Neuronal stem cell (in vitro differentiated cells): ENCODE measurements at places on chromosomes 4 and X.

- no peak for DNase-seq
Measured at GRCh38 chr4:45550766-45551366, 573.0 kb downstream of the GABRG1 start.

DNA sequence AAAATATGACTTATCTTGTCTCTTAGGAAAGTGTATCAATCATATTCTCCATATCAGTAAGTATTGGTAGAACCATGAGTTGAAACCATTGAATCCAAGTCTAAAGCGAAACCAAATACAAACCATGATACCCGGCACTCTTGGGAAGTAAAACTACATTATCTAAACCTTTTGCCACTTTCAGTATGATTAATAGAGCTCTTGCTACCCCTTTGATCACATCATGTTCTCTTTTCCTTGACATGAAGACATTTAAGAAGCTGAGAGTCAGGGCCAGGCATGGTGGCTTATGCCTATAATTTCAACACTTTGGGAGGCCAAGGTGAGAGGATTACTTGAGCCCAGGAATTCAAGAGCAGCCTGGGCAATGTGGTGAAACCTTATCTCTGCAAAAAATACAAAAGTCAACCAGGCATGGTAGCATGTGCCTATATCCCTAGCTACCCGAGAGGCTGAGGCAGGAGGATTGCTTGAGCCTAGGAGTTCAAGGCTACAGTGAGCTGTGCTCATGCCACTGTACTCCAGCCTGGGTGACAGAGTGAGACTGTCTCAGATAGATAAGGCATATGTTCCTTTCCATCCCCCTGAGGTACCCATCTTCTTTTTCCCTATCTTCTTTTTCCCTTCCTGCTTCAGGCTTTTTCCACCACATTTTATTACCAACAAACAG lies 45.4 kb downstream of the CEP135 start:
- DNase-seq: no peak

DNA sequence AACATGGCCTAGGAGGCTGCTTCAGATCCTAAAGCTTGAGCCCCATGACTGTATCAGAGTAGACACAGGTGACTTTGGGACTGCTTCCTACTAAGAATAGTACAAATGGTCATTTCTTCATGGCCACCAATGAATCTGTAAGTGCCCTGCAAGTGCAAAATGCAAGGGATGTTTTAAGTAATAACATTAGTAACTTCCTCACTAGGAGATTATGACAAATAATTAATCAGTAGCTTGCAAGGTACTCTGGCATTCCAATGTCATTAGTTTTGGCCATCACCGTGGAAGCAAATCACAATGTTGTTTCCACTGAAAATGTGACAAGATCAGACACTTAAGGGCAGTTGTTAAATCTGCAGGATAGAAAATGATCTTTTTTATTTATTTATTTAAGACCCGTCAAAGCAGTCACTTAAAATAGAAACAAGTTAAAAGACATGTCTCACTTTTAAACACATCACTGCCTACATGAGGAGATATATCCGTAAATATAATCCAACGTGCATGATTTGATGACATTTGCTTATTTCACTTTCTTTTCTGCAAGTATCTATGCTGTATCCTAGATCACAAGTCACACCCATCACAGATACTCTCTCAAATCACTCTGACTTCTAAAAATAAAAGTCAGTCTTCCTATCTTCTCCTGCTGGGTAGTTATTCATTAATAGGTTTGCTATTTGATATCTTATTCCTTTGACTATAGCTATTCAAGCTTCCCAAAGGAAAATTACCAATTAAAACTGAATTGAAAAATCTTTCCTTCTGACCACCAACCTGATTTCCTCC lies 400.6 kb downstream of the IL15 start:
- DNase-seq: no peak

DNA sequence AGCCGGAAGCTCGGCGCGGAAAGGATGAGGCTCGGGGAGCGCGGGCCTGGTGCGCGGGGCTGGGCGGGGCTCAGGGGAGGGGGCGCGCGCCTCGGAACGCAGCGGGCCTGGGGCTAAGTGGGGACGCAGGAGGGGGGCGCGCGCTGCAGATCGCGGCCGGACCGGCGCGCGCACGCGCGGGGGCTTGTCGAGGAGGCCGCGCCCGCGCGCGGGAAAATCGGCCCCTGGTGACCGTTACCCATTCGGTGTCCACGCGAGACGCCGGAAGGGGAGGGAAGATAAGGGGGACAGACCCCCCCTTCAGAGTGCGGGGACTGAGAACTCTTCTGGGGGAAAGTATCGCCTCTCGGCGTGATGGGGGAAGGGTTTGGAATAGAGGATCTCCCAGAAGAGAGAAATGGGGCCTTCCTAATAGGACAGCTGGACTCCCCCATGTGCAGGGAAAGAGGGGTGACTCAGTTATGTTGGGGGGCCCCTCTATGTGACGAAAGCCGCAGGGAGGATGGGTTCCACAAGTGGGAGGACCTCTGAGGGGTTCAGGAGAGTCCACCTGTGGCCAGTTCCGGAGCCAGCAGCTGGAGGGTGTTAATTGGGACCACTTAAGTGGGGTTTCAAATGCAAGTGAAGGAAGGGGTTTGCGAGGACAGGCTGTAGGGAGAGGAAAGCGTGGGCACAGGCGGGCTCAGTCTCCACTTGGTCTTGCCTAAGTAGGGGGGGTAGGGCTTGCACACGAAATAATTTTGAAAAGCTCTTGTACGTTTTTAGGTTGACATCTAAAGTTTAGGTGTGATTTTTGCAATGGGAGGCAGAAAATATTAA lies 584 bp downstream of the SUV39H1 start:
- DNase-seq: no peak

DNA sequence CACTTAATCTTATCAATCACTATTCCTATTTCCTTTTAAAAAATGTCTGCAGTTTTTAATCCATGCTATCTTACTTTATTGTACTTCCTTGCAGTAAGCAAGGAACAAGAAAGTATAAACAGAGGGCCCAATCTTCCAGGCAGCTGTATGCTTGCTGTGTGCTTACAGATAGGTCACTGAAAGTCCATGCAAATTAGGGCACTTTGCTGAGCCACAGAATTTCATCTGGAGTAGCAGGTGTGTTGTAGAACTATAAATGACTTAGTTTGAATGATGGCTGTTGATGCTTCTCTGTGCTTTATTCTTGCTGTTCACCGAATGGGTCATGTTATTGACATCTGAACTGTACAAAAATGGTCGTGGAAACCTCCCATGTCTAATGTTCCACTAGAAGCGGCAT lies 154.6 kb downstream of the ATOH1 start:
- DNase-seq: no peak

DNA sequence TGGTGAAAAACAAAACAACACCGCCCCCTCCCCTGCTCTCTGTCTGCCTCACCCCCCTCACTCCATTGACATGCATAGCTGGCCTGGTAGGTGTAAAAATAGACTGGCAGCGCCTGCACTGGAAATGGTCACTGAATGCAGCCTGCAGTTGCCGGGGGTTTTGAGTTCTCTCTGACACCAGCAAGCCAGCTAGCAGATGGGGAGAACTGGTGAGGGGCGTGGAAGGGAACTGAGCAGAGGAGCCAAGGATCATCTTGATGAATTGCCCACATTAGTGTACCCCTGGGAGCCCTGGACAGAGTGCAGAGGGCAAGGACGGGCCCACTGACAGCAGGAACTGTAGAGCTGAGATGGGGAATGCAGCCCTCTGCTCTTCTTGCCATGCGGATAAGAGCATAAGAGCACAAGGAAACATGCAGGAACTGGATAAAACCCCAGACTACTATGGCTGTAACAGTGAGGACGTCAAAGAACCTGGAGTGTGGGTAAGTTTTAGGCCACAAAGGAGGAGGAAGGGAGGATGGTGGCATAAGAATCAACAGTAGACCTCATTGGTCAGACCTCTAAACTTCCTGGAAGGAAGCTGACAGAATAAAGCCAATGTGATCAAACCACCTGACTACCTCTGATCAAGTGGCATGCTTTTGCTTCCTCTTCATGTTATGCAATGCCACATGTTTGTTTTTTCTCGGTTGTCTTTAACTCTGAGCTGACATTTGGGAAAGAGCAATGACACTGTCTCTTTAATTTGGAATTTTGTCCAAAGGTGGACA lies 96.3 kb downstream of the ANK2 start:
- DNase-seq: peak; percentile 45

- DNase-seq: no peak
Measured at GRCh38 chrX:2801223-2801622, 27.5 kb upstream of the GYG2 start.

DNA sequence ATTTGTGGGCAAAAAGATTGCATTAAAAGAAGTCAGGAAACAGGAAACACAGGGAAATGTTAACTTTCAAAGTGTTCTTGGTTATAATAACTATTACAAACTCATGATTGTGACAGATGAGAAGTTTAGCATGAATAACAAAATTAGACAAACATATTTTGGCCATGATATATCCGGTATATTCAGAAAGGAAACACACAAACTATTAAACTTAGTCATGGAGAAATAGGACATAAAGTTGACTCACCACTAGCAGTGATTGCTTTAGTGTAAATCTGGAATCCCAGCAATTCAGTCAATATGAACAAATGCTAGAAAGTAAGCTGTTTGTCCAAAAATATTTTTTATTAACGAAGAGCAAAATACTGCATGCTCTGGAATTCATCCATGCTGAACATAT lies 1299.9 kb downstream of the C4orf33 start:
- no peak for DNase-seq

GRCh38 chr4:117400039-117400835 lies 314.9 kb upstream of the TRAM1L1 start:
- DNase-seq: no peak

GRCh38 chr4:119679251-119679650 lies 50.6 kb upstream of the PDE5A start:
- DNase-seq: no peak

GRCh38 chr4:158722291-158722916 lies 792 bp downstream of the PPID start:
- DNase-seq: peak; percentile 23

GRCh38 chrX:112078606-112079005 lies 4.0 kb downstream of the TRPC5 start:
- DNase-seq: no peak

DNA sequence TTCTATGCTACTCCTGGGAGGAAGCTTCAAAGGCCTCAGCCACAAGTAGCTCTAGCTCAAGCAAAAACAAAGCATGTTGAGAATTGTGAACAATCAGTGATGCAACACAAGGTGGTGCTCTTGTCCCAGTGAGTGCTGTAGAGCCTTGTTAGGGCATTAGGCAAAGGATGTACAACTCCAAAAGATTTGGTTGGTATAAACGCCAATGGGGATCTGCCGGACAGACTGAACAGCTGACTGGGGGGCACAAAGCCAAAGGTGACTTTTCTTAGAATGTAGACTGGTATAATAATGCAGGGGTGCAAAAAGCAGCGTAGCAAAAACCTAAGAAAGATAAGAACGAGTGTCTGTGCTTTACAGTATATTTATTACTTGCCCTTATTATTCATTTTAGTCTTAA lies 62.6 kb upstream of the ALB start:
- DNase-seq: peak; percentile 56

GRCh38 chrX:68464796-68465195 lies 31.5 kb upstream of the OPHN1 start:
- DNase-seq: no peak

DNA sequence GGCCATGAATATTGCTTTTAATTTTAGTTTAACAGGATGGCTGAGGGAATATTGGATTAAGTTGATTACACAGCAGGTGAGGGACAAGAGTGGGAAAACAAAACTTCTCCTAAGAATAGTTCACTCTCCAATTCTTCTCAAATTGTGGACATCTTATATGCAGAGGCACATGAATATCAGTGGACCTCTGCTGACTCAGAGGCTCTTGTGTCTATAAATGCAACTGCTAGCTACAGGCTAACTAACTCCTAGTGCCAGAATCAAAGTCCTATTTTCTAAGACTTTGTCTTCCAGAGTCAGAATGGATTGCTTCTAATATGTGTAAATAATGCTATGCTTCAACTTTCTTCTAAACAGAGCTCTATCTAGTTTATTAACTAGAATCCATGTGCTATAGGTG lies 175.8 kb downstream of the IL15 start:
- no peak for DNase-seq

DNA sequence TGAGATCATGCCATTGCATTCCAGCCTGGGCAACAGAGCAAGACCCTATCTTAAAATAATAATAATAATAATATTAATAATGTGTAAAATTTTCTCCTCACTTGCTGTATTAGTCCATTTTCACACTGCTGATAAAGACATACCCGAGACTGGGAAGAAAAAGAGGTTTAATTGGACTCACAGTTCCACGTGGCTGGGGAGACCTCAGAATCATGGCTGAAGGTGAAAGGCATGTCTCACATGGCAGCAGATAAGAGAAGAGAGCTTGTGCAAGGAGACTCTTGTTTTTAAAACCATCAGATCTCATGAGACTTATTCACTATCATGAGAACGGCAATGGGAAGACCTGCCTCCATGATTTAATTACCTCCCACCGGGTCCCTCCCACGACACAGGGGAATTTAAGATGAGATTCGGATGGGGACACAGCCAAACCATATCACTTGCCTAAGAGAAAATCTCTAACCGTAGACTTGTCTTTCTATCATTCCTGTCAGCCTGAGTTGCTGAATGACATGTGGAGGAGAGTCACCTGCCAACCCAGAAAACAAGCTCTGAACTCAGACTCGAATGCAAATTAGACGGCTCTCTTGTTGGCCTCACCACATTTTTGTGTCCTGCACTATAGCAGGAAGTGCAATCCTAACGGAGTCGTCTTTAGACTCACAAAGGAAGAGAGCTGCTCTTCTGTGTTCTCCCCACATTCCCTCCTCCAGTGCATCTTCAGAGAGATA lies 51.9 kb upstream of the DCTD start:
- DNase-seq: no peak

GRCh38 chrX:33840176-33840575 lies 291.9 kb downstream of the FAM47A start:
- peak; percentile 3 for DNase-seq

DNA sequence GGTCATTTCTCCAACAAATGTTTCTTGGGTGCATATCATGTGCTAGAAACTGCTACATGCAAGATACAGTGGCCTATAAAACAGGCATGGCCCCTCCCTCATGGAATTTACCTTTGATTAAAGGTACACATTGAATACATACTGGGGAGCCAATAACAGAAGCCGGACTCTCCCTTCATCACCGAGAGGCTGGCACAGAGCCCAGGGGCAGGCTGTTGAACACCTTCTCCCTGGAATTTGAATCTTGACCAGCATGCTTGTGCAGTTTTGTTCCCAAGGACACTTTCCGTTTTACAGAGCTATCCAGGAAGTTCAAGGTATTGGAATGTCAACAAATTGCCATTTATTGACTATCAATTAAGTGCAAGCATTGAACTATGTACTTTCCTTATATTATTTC lies 33.2 kb downstream of the PPARGC1A start:
- no peak for DNase-seq

DNA sequence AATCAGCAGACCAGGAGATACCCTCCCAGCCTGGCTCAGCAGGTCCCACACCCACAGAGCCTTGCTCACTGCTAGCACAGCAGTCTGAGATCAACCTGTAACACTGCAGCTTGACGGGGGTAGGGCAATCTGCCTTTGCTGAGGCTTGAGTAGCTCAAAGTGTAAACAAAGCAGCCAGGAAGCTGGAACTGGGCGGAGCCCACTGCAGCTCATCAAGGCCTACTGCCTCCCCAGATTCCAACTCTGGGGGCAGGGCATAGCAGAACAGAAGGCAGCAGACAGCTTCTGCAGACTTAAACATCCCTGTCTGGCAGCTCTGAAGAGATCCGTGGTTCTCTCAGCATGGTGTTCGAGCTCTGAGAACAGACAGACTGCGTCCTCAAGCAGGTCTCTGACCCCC lies 15.1 kb upstream of the GABRA2 start:
- DNase-seq: no peak
